SW 1271 (cell line): ENCODE measurements at places on chromosomes 12 and 14.

DNA sequence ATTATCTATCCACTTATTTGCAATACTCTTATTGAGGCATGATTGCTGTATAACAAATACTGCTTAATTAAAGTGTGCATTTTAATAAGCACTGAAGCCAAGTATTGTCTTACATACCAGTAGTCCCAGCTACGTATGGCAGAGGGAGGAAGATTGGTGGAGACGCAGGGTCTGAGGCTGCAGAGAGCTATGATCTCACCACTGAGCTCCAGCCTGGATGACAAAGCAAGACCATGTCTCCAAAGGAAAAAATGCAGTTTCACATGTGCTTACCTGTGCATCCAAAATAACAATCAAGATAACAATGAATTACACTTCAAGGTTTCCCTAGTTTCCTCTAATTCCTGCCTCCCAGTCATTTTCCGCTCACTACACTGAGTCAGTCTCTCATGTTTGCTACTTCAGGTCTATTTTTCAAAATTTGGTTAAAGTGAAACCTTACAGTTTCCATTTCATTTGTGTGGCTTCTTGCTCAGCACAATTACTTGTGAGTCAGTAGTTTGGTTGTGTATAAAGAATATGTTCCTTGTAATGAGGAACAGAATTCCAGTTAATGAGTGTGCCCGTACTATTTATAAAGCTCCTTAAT, 1250.1 kb downstream of the TMEM121 start:
- no peak for DNase-seq

DNA sequence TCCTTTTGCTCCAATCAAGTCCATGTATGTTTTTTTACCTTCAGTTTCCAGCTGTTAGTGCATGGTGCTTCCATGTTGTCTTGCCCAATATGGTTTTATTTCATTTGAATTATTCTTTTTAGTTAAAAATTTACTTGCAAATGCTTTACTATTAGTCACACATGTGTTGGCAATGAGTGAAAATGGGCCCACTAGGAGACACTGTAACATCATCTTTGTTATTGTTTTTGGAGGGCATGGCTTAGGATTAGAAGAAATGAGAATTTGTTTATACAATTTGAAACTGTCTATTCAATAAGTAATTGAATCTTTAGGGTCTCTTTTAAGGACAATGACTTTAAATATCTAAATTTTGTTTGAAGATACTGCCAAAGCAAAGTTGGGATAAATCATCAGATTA, 133.7 kb downstream of the BRMS1L start:
- no peak for DNase-seq

GRCh38 chr12:57765003-57765697, 1.7 kb downstream of the CYP27B1 start:
- DNase-seq = no peak

DNA sequence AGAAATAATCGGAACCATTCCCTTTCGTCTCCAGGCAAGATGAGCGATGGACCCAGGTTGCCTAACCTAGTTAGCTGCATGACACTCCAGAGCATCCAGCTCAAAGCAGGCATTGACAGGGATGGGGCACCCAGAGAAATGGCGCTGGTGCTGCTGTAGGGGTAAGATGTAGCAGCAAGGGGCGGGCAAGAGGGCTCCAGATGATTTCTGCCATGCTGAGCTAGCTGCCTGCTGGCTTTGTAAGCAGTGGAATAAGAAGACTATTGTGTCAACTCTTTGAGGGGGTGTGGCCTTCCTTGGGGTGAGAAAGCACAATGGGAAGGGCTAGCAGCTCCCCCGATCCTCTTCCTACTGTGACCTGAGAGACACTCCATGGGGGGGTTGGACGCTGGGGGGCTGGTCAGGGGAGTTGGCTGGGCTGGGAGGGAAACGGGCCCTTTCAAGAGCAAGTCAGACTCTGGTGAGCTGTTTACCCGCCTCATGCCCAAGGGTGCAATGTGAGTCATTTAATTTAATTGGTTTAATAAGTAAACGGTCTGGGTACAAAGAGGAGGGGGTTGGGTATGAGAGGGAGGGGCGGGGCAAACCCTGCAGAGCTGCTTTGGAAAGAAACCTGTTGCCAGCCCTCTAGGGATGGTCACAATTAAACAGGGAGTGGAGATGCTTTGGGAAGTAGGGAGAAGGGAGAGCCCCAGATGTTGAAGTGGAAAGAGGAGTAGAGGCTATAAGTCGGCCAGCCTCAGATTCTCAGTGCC, 50.5 kb downstream of the B4GALNT3 start:
- DNase-seq = no peak

GRCh38 chr14:23430723-23431085, 4.8 kb downstream of the MYH7 start:
- no peak for DNase-seq

- DNase-seq = no peak
Observed at GRCh38 chr14:103378038-103378854, 7.0 kb upstream of the MARK3 start.

- DNase-seq = no peak
Observed at GRCh38 chr12:81617915-81618314, 141.2 kb downstream of the PPFIA2 start.

DNA sequence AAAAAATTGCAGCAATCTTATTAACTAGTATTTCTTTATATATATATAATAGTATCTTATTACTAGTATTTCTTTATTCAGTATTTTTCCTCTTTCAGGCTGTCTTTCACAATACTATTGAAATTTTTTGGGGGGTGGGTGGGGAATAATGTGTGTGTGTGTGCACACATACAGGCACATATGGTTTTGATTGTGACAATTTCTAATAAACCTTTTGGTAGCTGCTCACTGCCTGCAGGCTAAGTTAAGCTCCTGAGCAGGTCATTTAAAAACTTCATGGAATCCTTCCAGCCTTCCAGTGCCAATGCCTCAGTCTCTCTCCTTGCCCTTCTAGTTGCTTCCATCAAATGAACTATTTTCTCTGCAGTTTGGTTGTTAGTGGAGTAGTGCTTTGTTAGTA, 490.1 kb downstream of the PCNX1 start:
- no peak for DNase-seq

GRCh38 chr12:34345801-34346200, 323.5 kb downstream of the ALG10 start:
- no peak for DNase-seq

- no peak for DNase-seq
Observed at GRCh38 chr14:69010648-69011047, 31.5 kb upstream of the ACTN1 start.

DNA sequence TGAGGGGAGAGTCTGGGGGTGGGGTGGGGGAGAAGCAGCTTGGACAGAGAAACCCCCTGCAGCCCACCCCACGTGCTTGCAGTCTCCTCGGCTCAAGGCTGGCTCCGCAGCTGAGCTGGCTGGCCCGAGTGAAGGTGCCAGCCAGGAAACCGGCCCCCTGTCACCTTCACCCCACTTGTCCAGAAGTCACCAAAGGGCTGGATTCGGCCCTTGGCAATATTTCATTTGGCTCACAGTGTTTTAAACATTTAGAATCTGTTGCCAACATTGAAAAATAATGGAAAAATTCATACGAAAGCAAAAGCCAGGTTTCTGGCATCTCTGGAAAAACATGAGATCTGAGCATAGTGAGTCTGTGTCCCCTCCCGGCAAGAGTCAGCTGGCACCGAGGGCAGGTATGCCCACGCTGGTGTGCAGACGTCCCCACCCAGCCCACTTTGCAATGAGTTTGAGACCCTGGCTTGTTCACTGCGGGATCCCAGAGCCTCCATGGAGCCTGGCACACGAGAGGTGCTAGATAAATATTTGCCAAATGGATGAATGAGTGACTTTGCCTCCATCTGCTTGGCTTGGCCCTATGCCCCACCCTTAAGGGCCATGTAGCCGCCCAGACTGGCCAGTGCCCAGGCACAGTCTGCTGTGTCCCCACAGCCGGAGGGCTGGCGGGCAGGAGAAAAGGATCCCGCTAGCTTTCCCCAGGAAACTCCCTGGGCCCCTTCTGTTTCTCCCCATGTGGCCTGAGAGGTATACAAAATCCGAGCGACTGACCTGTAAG, 18.2 kb downstream of the MSI1 start:
- DNase-seq = no peak

GRCh38 chr12:132280406-132280805, 49.0 kb downstream of the GALNT9 start:
- no peak for DNase-seq

DNA sequence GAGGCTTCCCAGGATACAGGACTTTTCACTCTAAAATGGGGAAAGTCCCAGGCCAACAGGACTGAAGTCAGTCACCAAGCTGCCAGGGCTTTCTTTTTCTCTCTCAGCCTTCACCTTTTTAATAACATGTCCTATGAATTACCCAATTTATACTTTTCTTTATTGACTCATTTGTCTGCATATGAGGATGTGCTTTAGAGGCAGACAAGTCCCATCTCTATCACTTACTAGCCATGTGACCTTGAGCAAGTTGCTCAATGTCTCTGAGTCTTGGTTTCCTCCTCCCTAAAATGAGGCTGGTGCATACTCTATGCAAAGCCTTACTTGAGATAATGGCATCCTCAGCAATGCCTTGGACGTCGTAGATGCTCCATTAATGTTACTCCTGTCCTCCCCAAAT, 98.1 kb upstream of the TMPO start:
- no peak for DNase-seq

GRCh38 chr14:88562831-88563686, at the start of gene ZC3H14:
ZC3H14 (plus strand) TSS chr14:88563037; CDS start chr14:88563134, 97 bp downstream.
- DNase-seq = peak; percentile 85

DNA sequence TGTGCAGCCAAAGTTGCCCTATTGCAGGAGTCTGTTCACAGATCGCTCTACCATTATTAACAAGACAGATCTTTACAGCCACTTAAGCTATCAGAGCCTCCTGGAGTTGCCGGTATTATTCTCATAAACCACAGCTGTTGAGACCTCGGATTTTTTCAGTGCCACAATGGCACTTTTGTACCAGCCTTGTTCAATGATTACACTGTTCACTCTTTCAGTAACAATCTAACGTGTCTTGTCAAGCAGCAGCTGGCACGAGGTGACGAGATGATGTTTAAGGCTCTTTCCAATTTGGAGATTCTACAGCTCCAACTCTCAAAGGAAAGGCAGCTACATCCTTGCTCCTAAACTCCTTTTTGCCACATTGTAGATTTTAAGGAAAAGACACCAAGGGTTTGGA, 30.7 kb downstream of the LRIG3 start:
- DNase-seq = no peak

- no peak for DNase-seq
Observed at GRCh38 chr14:55019968-55020554, 6.8 kb downstream of the WDHD1 start.

DNA sequence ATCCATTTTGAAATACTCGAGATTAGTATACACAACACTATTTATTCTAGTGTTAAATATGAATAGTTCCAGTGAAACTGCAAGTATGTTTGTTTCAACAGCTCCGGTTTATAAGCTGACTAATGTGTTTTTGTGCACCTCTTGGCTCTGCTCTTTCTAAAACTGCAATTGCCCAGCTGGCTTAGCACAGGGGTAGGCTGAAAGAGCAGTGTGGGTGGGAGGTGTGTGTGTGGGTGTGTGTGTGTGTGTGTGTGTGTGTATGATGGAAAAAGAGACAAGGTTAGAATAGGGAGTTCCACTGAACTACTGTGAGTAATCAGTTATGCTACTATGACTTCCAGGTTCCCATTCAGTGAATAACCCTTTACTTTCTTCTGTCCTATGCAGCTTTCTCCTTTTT, 37.8 kb upstream of the DDHD1 start:
- no peak for DNase-seq
